Upper lobe of left lung (tissue), 6 donors: ENCODE measurements at places on chromosomes 16 and 17.

- DNase-seq, result no peak
Measured at GRCh38 chr17:17051380-17051779, 9.1 kb downstream of the MPRIP start.

- DNase-seq, result no peak
Measured at GRCh38 chr17:71975331-71975801, 145.5 kb upstream of the SOX9 start.

- no peak for DNase-seq
Measured at GRCh38 chr17:56047331-56047730, 105.9 kb upstream of the ANKFN1 start.

- DNase-seq, result no peak
Measured at GRCh38 chr17:49971199-49971847, 2.3 kb downstream of the DLX4 start.

GRCh38 chr16:9836118-9836736, 346.0 kb downstream of the GRIN2A start:
- DNase-seq, result no peak

- DNase-seq, result no peak
Measured at GRCh38 chr17:72619976-72620650, 472.4 kb downstream of the SLC39A11 start.

GRCh38 chr17:61124562-61124961, 275.1 kb upstream of the TBX2 start:
- DNase-seq, result no peak

DNA sequence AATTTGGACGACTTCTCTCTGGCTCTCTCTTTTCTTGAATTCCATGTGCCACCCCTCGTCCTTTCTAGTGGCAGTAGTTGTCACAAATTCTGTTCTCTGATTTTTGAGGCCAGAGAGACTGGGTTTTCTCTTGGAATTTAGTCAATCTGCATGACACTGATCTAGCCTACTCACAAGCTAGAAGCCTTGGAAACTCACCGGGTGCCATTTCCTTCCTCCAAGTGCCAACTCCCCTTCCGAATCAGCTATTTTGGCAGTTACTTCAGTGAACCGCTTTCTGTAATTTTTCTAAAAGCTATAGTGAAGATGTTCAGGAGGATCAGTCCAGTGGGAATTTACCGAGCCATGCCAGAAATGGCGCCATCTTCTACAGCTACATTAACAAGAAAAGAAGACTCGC, 228.9 kb downstream of the PMP22 start:
- no peak for DNase-seq

DNA sequence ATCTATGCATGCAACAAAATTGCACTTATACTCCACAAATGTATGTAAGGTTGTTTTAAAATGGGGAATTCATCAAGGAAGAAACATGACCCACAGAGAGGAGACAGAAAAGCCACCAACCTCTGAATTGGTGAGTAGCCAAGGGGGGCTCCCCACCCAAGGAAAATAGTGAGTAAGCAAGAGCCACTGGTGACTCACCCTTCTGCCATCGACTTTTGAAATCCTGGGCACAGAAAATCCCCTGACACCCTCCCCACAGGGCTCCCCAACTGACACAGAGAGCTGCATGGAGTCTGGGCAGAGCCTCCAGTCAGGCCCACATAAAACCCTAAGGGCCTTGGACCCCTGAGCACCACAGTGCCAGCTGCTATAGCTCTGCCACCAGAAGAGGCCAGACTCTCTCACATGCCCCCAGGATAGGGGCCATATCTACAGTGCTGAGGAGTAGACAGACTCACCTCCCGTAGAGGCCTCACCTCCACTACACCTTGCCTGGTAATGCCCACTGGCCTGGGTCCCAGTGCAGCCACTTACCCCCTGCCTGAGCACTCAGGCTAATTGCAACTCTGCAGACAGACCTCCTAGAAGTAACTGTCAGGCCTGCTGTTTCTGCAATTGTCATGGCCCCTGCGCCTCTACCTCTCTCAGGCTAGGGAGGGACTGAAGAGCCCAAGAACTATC, 244.7 kb upstream of the WSB1 start:
- no peak for DNase-seq

DNA sequence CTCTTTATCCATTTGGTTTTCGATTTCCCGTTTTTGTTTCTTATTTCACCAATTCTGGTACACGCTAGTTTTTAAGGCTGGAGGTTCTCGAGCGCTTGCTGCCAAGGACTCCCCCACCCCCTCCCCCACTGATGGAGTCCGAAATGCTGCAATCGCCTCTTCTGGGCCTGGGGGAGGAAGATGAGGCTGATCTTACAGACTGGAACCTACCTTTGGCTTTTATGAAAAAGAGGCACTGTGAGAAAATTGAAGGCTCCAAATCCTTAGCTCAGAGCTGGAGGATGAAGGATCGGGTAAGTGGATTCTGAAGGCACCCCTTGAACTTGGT, 825 bp downstream of the RPTOR start:
- DNase-seq, result no peak

GRCh38 chr17:82881324-82881823, 41.6 kb upstream of the ZNF750 start:
- DNase-seq, result no peak

DNA sequence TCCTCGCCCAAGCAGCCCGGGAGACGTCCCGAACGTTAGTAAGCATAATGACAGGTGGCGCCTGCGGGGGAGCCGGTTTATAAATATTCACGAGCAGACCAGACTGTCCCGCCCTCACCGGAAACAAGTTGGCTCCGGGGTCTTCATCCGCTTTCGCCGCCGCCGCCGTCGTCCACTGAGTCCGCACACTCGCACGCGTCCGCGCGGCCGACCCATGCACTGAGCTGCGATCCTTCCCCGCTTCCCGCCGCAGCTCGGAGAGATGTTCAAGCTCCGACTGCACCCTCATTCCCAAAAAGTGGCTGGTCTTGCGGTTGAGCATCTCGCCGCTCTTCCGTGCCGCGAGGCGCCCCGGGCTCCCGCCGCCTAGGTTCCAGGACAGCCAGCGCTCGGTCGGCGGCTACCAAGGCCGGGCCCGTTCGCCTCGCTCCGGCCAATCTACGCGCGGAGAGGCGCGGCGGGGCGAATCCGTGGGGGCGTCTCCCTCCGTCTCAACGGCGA, 385 bp downstream of the CFAP119 start:
- DNase-seq, result peak; percentile 37

- DNase-seq, result no peak
Measured at GRCh38 chr17:13004336-13004735, 13.5 kb downstream of the ELAC2 start.

GRCh38 chr17:57707892-57708291, 37.2 kb downstream of the CCDC182 start:
- no peak for DNase-seq

DNA sequence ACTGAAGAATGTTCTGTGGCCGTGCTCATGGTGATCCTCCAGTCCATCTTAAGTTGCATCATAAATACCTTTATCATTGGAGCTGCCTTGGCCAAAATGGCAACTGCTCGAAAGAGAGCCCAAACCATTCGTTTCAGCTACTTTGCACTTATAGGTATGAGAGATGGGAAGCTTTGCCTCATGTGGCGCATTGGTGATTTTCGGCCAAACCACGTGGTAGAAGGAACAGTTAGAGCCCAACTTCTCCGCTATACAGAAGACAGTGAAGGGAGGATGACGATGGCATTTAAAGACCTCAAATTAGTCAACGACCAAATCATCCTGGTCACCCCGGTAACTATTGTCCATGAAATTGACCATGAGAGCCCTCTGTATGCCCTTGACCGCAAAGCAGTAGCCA, 36.8 kb upstream of the KCNJ2 start:
- no peak for DNase-seq

- no peak for DNase-seq
Measured at GRCh38 chr16:19242987-19243575, 42.5 kb upstream of the CLEC19A start.

DNA sequence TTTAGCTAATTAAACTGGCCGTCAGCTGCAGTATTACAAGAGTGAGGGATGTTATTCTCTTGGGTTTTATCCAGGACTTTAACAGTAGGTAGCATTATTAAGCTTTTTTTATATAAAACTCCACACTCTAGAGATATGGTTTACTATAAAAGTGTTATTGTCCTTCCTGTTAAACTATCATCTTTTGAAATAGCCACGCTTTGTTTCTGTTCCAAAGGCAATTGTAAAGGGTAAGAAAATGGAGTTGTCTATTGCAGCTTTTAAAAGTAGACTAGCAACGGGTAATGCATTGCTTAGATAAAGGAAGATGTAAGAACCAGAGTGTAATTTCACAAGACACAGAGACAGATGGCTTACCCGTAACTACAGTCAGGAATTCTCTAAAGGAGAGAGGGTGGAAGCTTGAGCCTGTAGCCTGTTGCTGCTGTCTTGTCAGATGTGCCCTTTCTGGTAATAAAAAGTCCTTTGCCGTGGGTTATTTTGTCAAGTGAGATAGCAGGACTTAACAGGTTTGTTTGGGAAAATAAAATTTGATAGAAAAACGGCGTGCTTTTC, 56.4 kb downstream of the WWOX start:
- no peak for DNase-seq

DNA sequence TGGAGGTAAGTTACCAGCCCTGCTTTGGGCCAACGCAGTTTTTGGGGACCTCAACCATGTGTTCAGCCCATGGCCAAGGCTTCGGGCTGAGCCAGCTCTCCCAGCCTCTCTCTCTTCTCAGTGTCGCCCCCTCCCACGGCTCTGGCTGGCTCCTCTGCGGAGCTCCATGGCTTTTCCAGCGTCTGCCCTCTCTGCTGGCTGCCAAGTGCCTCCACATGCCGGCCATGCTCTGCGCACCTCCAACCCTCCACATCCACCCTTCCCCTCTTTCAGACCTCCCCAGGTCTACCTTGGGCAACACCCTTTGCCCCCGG, 23.2 kb downstream of the COTL1 start:
- DNase-seq, result no peak

DNA sequence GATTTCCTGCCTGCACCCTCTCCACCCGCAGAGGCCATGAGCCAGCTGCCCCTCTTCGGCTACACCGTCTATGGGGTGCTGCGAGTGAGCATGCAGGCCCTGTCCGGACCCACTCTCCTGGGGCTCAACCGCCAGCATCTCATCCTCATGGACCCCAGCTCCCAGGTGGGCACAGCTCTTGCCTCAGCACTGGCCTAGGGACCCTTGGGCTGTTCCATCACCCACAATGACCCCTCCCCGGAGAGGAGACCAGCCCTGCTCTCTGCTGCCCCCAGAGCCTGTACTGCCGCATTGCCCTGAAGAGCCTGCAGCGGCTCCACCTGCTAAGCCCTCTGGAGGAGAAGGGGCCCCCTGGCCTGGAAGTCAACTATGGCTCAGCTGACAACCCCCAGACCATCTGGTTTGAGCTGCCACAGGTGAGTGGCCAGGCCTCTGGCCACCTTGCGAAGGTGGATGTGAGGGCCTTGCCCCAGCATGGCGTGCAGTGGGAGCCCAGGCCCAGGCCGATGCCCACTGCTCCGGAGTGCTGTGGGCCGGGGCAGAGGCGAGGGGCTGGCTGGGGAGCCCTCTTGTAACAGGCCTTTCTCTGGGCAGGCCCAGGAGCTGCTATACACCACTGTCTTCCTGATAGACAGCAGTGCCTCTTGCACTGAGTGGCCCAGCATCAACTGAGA, 7.3 kb upstream of the SMIM5 start:
- no peak for DNase-seq

- DNase-seq, result no peak
Measured at GRCh38 chr17:79784353-79785016, 6.5 kb downstream of the CBX2 start.

DNA sequence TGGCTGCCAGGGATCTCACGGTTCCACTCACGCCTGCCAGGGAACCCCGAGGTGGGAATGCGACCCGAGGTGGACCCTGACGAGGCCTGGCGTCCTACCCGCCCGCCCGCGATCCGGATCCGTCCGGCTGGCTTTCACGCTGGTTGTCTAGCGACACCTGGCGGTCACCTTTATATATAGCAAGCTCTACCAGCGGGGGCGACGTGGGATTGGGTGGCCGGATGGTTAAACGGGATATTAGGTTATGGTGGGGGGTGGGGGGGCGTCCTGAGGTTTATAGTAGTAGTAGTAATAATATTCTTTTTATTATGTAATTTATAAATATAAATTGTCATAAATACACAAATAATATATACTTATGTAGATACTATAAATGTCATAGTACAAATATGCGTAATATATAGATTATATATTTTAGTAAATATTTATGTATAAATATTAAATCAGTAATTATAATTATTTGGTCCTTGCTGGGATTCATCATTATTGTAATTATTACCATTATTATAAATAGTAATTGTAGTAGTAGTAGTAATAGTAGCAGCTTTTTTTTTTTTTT, 136.9 kb downstream of the KCNJ12 start:
- DNase-seq, result peak; percentile 88

- no peak for DNase-seq
Measured at GRCh38 chr17:28317099-28317965, 1.7 kb upstream of the TMEM97 start.

GRCh38 chr16:50279504-50279865, 13.1 kb downstream of the ADCY7 start:
- DNase-seq, result no peak

GRCh38 chr17:81453712-81454111, 58.5 kb downstream of the BAHCC1 start:
- no peak for DNase-seq

- no peak for DNase-seq
Measured at GRCh38 chr16:86044881-86045590, 146.1 kb downstream of the IRF8 start.

DNA sequence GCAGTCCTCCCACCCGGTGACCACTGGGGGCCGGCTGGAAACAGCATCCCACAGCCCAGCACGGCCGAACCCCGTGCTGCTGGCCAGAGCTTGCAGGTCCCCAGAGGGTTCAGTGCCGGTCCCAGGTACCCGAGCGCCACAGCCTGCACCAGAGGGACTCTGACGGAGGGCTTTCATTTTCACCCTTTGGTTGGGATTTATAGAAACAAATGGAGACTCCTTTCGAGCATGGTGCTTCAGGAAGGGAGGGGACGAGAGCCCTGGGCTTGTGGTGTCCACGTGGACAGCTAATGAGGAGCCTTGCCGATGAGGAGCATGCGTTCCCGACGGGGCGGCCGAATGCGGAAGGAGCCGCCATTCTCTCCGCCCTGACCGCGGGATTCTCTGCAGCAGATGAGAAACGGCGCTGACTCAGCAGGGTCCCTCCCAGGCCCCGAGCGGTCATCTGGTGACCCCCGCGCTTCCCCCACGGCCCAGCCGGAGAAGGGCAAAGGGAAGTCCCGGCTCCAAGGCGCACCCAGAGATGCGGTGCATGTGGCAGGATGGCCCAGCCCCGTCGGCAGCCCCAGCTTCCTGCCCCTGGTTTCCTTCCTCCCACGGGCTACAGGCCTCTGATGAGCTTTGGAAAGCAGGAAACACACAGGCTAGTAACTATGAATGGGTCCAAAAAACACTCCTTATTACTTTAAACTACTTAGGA, 9.8 kb downstream of the SLC38A10 start:
- DNase-seq, result peak; percentile 91

- DNase-seq, result no peak
Measured at GRCh38 chr17:42132941-42133340, 10.3 kb downstream of the HSPB9 start.

DNA sequence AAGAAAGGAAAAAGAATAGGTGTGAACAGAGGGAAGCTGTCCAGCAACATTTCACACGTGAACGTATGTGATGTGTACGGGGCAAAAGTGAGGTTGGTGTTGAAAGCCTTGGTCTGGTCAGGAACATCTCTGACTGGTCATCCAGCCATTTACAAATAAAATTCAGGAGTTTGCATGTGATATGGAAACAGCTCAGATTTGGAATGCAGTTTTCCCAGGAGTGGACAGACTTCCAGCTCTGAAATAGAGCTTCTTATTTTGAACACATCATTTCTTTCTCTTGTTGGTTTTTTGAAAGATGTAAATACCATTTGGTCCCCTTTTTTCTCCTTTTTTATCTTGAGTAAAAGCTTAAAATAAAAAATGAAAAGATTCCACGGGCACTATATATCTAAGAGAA, 566.2 kb upstream of the ZFHX3 start:
- DNase-seq, result no peak
